Endothelial cell of umbilical vein (primary cell): ENCODE measurements at places on chromosomes 5 and 9. TPM values are rescaled to one million over a fixed set of nuclear protein-coding genes. Genes with fewer than 3 reads are reported as not detected.

DNA sequence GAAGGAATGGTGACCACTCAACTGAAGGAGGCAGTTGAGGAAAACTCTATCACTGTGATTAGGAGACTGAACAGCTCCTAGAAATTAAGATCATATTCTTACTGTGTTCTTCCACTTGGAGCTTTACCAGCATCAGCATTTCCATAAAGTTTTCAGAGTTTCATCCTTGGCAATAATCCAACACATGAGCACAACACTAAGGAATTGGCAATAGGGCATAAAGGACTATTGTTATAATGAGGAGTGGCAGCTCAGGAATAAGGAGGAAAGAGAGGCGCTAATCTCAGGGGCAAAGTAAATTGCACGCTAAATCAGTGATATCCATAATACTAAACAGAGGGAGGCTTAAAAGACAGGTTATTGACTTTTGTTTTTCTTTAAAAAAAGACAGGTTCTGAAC, 338.9 kb downstream of the EFNA5 start:
- H3K36me3 ChIP-seq = no peaks in the 10 kb centered on the region
- H3K27me3 ChIP-seq = no peaks in the 10 kb centered on the region
- DNase-seq = no peak
- no peak overlapping the region for H3K4me3 ChIP-seq
- no peak overlapping the region for H3K27ac ChIP-seq

- H3K27me3 ChIP-seq = no peaks in the 10 kb centered on the region
- no peak overlapping the region for H3K27ac ChIP-seq
- no peak overlapping the region for H3K4me3 ChIP-seq
- no peaks in the 10 kb centered on the region for H3K36me3 ChIP-seq
These were observed 188.4 kb upstream of the DAPK1 start for GRCh38 chr9:87309236-87309635.

DNA sequence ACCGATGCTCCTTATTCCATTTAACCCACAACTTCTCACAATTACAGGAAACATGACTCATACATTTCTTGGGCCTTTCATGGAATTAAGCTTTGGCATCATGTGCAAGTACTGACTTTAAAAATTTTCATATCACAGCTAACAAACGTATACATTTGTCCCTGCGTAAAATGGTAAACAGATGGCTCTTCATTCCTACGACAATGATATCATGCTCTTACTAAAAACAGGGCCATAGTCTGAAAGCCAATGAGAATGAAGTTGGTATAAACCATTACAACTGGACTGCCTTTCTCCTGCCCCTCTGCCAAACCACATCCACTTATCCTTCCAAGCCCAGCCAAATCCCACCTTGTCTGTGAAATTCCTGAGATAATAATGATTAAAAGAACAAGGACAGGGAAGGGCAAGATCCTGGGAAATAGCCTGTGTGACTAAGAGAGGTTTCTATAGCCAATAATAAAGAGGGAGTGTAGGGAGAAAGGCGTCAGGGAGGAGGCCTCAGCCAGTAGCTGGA, 44.9 kb upstream of the ZNF366 start:
- H3K27ac ChIP-seq = peak overlapping the region; percentile 100
- DNase-seq = peak; percentile 91
- peaks cover 43% of the 10 kb centered on the region for H3K4me1 ChIP-seq
- no peaks in the 10 kb centered on the region for H3K27me3 ChIP-seq

DNA sequence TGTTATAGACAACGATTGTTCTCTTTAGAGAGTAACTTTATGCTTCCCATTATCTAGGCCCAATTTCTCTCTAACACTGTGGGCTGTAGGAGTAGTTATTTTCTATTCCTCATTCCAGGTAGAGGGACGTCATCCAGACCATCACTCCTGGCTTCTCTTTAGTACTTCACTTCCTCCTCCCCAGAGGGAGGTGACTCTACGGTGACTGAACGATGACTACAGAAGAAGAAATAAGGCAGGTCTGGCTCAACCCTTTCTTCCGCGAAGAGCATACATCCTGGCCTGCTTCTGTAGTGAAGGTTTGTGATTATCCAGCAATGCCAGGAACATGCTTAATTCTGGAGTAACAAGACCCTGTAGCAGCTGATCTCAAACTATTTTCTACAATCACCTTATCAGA, 50.8 kb downstream of the HMGCR start:
- no peaks in the 10 kb centered on the region for H3K4me1 ChIP-seq
- H3K4me3 ChIP-seq = no peak overlapping the region
- no peaks in the 10 kb centered on the region for H3K27me3 ChIP-seq

DNA sequence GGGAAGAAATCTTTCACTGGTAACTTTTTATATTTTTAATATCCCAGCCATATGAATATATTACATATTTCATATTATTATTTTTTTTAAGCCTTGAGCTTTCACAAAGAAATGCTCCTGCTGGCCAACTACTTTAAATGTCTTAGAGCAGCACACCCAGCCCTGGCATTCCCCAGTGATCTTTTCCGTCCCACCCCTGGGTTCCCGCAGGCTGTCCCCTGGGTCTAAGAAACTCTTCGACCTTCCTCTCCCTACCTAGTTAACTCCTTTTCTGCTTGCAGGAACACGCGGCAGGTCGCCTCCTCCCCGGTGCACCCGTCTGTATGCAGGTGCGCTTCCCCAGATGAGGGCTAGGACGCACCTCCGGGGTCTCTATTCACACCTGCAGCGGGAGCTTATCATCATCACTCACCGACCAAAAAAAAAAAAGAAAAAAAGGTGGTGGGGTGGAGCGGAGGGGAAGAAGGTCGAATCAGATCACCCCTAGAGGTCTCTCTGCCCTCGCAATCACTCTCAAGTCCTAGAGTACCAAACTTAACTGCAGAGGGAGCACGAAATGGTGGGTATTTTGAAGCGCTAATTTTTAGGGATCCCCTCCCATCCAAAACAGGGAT, 696 bp downstream of the ZFP62 start:
- peaks cover 6% of the 10 kb centered on the region for H3K4me1 ChIP-seq
- H3K27me3 ChIP-seq = no peaks in the 10 kb centered on the region
- H3K36me3 ChIP-seq = peaks cover 2% of the 10 kb centered on the region
- H3K4me3 ChIP-seq = peak overlapping the region; percentile 67

GRCh38 chr5:103345461-103345860, 86.9 kb downstream of the MACIR start:
- H3K27ac ChIP-seq = no peak overlapping the region
- H3K36me3 ChIP-seq = no peaks in the 10 kb centered on the region
- peaks cover 5% of the 10 kb centered on the region for H3K4me1 ChIP-seq
- no peak for DNase-seq
- H3K27me3 ChIP-seq = no peaks in the 10 kb centered on the region

DNA sequence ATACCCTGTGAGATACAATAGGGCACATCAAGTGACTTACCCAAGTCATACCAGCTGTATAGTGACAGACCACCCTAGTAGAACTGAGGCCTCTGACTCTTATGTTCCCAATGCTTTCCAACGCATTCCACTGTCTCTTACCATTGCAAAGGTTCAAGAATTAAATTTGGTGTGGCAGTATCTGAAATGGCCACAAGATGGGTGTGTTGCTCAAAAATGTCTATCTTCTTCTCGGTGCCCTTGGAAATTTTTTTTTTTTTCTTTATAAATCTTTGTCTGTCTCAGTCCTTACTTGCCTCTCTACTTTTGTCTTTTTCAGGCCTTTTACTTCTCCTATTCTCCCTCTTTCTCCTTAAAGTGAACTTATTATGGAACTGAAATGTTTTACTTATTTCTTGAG, 48.4 kb downstream of the GPR21 start:
- no peak overlapping the region for H3K4me3 ChIP-seq
- no peaks in the 10 kb centered on the region for H3K27me3 ChIP-seq
- H3K36me3 ChIP-seq = peaks cover 17% of the 10 kb centered on the region
- H3K27ac ChIP-seq = no peak overlapping the region
- DNase-seq = peak; percentile 76
- no peaks in the 10 kb centered on the region for H3K4me1 ChIP-seq

DNA sequence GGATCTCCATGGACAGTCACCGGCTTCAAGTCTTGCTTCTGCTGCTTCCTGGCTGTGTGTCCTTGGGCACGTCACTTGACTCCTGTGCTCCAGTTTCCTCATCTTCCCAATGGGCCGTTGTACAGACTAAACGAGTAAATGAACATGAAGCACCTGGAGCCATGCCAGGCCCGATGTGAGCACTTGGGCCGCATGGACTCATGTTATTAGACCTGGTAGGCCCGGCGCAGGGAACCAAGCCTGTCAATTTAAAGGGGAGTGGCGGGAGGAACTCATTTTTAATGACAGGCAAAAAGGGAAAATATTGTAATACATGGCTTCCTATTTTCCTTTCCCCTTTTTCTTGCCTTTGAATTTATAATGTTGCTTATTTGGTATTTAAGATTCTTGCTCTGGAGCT, 47.5 kb downstream of the TENT4A start:
- H3K36me3 ChIP-seq = peaks cover 6% of the 10 kb centered on the region
- DNase-seq = no peak
- no peaks in the 10 kb centered on the region for H3K27me3 ChIP-seq
- no peaks in the 10 kb centered on the region for H3K4me1 ChIP-seq
- H3K4me3 ChIP-seq = no peak overlapping the region

DNA sequence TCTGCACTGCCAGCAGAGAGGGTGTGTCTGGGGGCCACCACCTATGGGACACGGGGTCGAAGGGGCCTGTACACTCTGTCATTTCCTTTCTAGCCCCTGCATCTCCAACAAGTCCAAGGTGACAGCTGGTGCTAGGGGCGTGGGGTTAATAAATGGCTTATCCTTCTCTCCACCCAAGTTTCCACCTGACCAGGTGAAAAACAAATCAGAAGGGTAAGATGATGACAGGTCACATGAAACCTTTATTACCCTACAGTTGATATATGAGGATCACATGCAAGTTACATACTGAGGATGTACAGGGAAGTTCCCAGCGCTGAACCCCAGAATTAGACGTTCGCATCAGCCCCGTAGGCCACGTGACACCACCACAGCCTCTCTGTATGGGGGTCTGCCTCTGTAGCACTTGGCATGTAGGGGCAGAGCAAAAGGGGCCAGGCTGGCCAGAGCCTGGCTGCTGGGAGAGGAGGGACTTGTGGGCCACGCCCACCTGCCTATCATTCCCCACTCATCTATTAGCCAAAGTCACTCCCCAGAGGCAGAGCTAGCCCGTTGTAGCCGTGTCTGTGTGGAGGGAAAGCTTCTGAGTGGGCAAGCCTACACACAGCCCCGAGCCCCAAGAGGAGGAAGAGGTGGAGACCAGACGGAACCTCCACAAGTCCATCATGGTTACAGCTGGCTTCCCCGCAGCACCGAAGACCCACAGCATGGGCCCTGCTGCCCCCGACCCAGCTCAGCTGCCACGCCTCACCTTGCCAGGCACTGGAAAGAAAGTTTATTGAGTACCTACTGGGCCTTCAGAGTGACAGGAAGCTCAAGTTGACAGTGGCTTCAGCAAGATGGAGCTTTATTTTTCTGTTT, 2.2 kb downstream of the TMEM141 start:
- H3K36me3 ChIP-seq = no peaks in the 10 kb centered on the region
- no peak for DNase-seq
- peaks cover 7% of the 10 kb centered on the region for H3K4me1 ChIP-seq
- no peak overlapping the region for H3K27ac ChIP-seq
- H3K4me3 ChIP-seq = no peak overlapping the region
- H3K27me3 ChIP-seq = peaks cover 7% of the 10 kb centered on the region

DNA sequence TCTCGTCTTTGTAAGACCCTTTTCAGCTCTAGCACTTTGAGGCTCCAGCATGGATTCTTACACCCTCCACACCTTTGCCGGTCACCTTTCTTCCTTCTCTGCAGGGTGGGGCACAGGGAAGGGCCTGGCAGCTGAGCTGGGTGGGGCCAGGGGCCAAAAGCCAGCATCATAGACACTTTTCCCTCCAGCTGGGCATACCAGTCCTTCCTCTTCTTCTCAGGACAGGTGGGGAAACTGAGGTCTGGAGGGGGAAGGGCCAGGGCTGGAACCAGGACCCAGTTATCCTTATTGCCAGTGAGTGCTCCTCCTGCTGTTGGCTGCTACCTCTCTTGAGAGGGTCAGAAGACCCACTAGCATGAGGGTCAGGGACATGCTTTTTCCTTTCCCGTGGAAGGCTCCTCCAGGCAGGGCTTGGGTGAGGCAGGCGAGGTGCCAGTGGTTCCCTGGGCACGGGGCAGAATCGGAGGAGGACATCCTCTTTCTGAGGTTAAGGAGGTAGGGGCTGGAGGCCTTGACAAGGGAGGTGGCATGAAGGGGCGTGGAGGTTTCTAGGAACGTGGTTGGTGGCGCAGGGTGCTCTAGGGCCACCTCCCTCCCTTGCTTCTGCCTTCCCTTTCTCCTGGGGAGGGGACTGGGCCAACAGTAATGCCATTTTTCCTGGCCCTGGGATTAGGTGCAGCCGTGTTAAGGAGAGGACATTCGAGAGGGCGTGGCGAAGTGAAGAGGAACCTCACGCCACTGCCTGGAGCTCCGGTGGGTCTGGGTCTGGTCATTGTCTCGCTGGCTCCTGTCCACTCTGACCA, at the start of gene NDST1:
Gene NDST1, plus strand, starts transcription at position 658 of the 803 bp plus-strand sequence. CDS start 13,124 bp downstream, outside the sequence.
- H3K36me3 ChIP-seq = no peaks in the 10 kb centered on the region
- no peak for DNase-seq
- H3K27me3 ChIP-seq = no peaks in the 10 kb centered on the region
- H3K27ac ChIP-seq = no peak within 1 kb of the TSS
- H3K4me3 ChIP-seq = no peak within 1 kb of the TSS

- no peak overlapping the region for H3K4me3 ChIP-seq
- no peak for DNase-seq
- no peaks in the 10 kb centered on the region for H3K27me3 ChIP-seq
- no peak overlapping the region for H3K27ac ChIP-seq
These were observed 105.1 kb downstream of the PHF2 start for GRCh38 chr9:93681269-93682154.

DNA sequence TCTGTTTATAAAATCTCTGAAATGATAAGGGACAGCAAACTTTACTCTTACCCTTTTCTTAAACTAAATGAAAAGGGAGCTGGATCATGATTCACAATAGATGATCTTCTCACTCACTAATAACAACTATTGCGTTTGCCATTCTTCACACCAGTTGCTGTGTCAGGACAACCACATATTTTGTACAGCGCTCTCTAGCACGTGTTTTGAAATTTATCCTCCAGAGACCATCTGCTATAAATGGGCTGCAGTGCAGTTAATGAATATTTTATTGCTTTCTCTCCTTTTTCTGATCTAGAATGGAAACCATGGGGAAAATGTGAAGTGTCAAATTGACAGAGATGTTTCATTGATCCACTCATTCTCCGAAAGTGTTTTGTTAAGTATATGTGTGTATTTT, 258.4 kb upstream of the CCNH start:
- no peaks in the 10 kb centered on the region for H3K36me3 ChIP-seq
- no peaks in the 10 kb centered on the region for H3K27me3 ChIP-seq
- H3K4me1 ChIP-seq = no peaks in the 10 kb centered on the region
- DNase-seq = no peak
- no peak overlapping the region for H3K4me3 ChIP-seq
- H3K27ac ChIP-seq = no peak overlapping the region

GRCh38 chr5:116451066-116451465, 123.6 kb downstream of the SEMA6A start:
- no peak overlapping the region for H3K4me3 ChIP-seq
- H3K27me3 ChIP-seq = no peaks in the 10 kb centered on the region
- H3K36me3 ChIP-seq = no peaks in the 10 kb centered on the region
- H3K27ac ChIP-seq = no peak overlapping the region
- DNase-seq = no peak

GRCh38 chr5:36641431-36641830, 35.0 kb downstream of the SLC1A3 start:
- no peak overlapping the region for H3K4me3 ChIP-seq
- H3K27me3 ChIP-seq = no peaks in the 10 kb centered on the region
- no peak overlapping the region for H3K27ac ChIP-seq
- H3K4me1 ChIP-seq = no peaks in the 10 kb centered on the region

The SHISAL2B gene
- total RNA-seq = not detected in 2 replicates

The RORB gene
- not detected in 2 replicates for total RNA-seq

The FCN2 gene
- not detected in 2 replicates for total RNA-seq

The AGXT2 gene
- total RNA-seq = not detected in 2 replicates

The MAN2A1 gene
- 47.6 and 54.8 TPM in 2 replicates for total RNA-seq

The PCDHGA4 gene
- total RNA-seq = 3.0 TPM in 2 replicates
